Keratinocyte (primary cell): ENCODE measurements at places on chromosomes 2 and 18. TPM values are rescaled to one million over a fixed set of nuclear protein-coding genes. Genes with fewer than 3 reads are reported as not detected.

- no peak overlapping the region for H3K4me3 ChIP-seq
- H3K27ac ChIP-seq, result no peak overlapping the region
- DNase-seq, result no peak
- no peaks in the 10 kb centered on the region for H3K4me1 ChIP-seq
Measured at GRCh38 chr18:37238282-37239108, 327.1 kb downstream of the CELF4 start.

GRCh38 chr2:238431456-238431855 is 4.7 kb downstream of the ASB1 start:
- H3K4me1 ChIP-seq, result peaks cover 27% of the 10 kb centered on the region
- peaks cover 11% of the 10 kb centered on the region for H3K36me3 ChIP-seq
- no peaks in the 10 kb centered on the region for H3K27me3 ChIP-seq
- no peak overlapping the region for H3K4me3 ChIP-seq
- no peak overlapping the region for H3K27ac ChIP-seq

DNA sequence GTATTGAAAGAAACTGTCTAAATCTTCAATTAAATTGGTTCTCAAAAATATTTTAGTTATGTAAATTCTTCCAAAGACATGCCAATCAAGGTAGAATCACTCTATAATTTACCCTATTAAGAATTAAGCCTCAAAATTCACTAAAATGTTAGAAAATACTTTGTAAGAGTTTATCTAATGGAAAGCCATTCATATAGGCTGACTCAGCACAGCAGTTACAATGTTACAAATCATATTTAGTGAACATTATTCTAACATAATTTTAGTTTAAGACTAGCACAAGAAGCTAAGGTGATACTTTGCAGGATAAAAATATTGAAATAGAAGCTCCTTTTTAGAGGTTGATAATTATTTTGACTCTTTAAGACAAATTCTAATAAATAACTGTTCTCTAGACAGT is 137.0 kb downstream of the ZNF385B start:
- H3K27me3 ChIP-seq, result no peaks in the 10 kb centered on the region
- H3K36me3 ChIP-seq, result no peaks in the 10 kb centered on the region
- H3K27ac ChIP-seq, result no peak overlapping the region
- no peak overlapping the region for H3K4me3 ChIP-seq
- DNase-seq, result no peak

GRCh38 chr2:159564081-159564480 is 52.3 kb downstream of the BAZ2B start:
- DNase-seq, result no peak
- H3K27ac ChIP-seq, result no peak overlapping the region
- no peaks in the 10 kb centered on the region for H3K4me1 ChIP-seq
- no peaks in the 10 kb centered on the region for H3K36me3 ChIP-seq
- H3K27me3 ChIP-seq, result no peaks in the 10 kb centered on the region

- H3K4me1 ChIP-seq, result no peaks in the 10 kb centered on the region
- H3K36me3 ChIP-seq, result no peaks in the 10 kb centered on the region
- no peak overlapping the region for H3K4me3 ChIP-seq
- no peaks in the 10 kb centered on the region for H3K27me3 ChIP-seq
Measured at GRCh38 chr2:5713101-5713500, 20.9 kb downstream of the SOX11 start.

GRCh38 chr2:122999821-123000220 is 1025.3 kb upstream of the CNTNAP5 start:
- no peaks in the 10 kb centered on the region for H3K27me3 ChIP-seq
- H3K4me3 ChIP-seq, result no peak overlapping the region
- no peaks in the 10 kb centered on the region for H3K36me3 ChIP-seq
- no peak for DNase-seq
- no peaks in the 10 kb centered on the region for H3K4me1 ChIP-seq

- no peaks in the 10 kb centered on the region for H3K36me3 ChIP-seq
- no peaks in the 10 kb centered on the region for H3K4me1 ChIP-seq
- no peak overlapping the region for H3K27ac ChIP-seq
- DNase-seq, result no peak
- H3K27me3 ChIP-seq, result no peaks in the 10 kb centered on the region
- no peak overlapping the region for H3K4me3 ChIP-seq
Measured at GRCh38 chr18:23738575-23738974, 49.3 kb downstream of the LAMA3 start.

DNA sequence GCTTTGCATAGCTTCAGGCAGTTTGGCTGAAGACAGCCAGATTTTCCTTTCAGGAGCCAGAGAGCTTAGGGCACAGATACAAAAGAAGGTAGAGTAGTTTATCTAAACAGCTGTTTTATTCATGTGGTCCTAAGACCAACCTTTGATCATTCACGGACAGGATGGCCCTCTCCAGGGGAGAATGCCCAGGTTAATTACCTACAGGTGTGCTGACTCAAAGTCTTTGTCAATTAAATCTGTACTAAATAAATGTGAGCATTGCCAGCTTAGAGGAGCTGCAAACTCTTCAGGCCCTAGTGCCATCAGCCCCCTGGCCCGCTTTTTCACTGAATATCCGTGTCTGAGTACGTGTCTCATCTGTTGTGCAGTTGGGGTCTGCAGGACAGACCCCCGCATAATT is 554.7 kb downstream of the NUP35 start:
- no peak for DNase-seq
- no peak overlapping the region for H3K27ac ChIP-seq
- no peaks in the 10 kb centered on the region for H3K36me3 ChIP-seq
- H3K4me3 ChIP-seq, result no peak overlapping the region
- no peaks in the 10 kb centered on the region for H3K27me3 ChIP-seq

DNA sequence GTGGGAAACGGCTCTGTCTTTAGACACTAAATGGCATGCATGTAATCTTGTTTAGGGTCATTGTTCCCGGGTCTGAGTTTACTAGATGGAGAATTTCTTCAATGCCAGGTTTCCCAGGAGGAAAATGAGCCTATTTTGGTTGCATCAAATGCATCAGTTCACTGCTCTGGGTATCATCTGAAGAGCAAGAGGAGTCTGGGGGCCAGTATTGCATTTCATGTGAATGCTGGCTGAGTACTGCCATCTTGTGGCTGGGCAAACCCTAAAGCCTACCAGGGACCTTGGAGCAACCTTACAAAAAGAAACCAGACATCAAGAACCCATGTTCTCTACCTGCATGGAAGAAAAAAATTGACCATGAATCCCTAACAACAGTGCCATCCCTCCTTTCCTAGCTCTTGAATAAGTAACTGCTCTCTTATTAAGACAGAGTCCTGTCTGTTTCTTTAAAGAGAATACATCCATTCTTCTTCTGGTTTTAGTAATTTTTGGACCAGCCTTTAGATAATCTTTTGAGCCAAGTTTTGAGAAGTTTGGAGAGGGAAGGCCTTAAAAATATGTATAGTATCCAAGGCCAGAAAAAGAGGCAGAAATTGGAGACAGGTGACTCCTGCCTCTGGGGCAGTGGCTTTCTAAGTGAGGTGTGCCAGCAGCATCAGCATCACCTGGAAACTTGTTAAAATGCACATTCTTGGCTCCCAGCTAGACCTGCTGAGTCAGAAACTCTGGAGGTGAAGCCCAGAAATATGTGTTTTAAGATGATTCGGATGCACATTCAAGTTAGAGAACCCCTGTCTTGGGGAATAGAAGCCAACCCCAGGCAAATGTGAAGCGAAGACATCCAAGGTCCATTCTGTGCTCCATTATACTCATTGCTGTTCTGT is 261.0 kb upstream of the CXCR4 start:
- no peaks in the 10 kb centered on the region for H3K36me3 ChIP-seq
- H3K27me3 ChIP-seq, result no peaks in the 10 kb centered on the region
- DNase-seq, result no peak

GRCh38 chr18:2555895-2556294 is 15.4 kb downstream of the METTL4 start:
- no peak overlapping the region for H3K4me3 ChIP-seq
- H3K27me3 ChIP-seq, result no peaks in the 10 kb centered on the region
- H3K4me1 ChIP-seq, result no peaks in the 10 kb centered on the region
- DNase-seq, result no peak
- H3K27ac ChIP-seq, result no peak overlapping the region
- no peaks in the 10 kb centered on the region for H3K36me3 ChIP-seq

GRCh38 chr2:66693076-66693965 is 258.4 kb downstream of the MEIS1 start:
- DNase-seq, result no peak
- no peak overlapping the region for H3K4me3 ChIP-seq
- H3K36me3 ChIP-seq, result no peaks in the 10 kb centered on the region
- H3K27ac ChIP-seq, result no peak overlapping the region

GGCX gene
- 34.3 to 39.1 TPM (median 35.6 TPM) in 3 replicates for polyA plus RNA-seq

TNFRSF11A gene
- 0.40 to 0.52 TPM (median 0.51 TPM) in 3 replicates for polyA plus RNA-seq

MLPH gene
- polyA plus RNA-seq, result 0.67 to 1.8 TPM (median 1.0 TPM) in 3 replicates

SP110 gene
- polyA plus RNA-seq, result 23.9 to 32.3 TPM (median 26.5 TPM) in 3 replicates

CPS1 gene
- 21.7 to 33.0 TPM (median 25.6 TPM) in 3 replicates for polyA plus RNA-seq

ADAM23 gene
- 1.3 to 3.1 TPM (median 1.8 TPM) in 3 replicates for polyA plus RNA-seq

DLX1 gene
- 0.68 to 1.5 TPM (median 0.88 TPM) in 3 replicates for polyA plus RNA-seq
